Stimulated activated naive CD8-positive, alpha-beta T cell treated with anti-CD3 and anti-CD28 coated beads, Interleukin-15, Interleukin-2, amounts not matched to agents 100 U/mL and 50 U/mL, for 24 hours (primary cell): ENCODE measurements at places on chromosomes 4 and X.

DNA sequence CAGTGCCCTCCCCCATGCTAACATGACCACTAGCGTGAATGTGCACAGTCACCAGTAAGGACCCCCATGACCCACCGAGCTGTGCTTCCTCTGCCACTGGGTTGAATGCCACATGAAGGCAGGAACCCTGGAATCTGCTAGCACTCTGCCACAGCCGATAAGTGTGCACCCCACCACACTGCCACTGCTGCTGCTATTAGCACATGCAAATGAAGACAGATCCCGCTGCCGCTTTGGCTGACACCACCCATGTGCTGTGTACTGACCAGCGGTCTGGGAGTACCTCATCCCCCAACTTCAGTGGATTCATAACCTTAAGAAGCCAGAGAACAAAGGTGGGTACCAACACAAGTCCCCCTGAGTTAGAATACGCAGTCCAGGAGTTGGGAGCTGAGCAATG lies 200.9 kb upstream of the ARHGEF9 start:
- no peak for DNase-seq

DNA sequence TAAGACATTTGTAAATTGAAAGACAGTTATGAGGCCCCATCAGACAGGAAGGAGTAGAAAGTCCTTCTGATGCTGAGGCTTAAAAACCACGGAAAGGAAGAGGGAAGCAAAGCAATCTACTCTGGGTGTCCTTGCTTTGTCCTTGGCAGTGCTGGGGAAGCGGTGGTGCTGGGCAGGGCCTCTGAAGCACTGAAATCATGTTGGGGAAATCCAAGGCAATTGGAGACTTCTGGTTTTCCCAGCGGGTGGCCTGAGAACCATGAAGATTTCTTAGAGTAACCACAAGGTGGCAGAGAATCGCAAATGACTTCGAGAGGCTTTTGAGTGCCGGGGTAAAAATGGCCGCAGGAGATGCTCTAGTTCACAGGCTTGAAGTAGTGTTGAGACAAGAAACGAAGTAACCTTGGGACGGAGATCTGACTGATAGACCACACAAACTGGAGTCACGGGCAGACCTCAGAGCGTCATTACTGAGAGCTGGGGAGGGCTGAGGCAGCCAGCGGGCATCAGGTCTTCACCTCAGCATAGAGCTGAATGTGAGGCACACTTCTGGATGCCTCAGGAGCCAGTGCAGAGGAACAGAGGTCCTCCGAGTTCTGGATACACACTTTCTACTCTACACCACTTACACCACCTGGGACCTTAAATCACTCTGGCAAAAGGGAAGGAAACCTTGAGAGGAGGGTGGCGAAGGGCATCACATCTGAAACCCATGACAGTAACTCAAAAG lies 130.7 kb upstream of the GPRIN3 start:
- DNase-seq: peak; percentile 41

- no peak for DNase-seq
Observed at GRCh38 chrX:28312965-28313364, 274.3 kb upstream of the IL1RAPL1 start.

- no peak for DNase-seq
Observed at GRCh38 chrX:23726191-23726590, 16.9 kb downstream of the ACOT9 start.

GRCh38 chr4:8594097-8595038 lies 1.8 kb downstream of the CPZ start:
- peak; percentile 20 for DNase-seq

GRCh38 chr4:148196164-148196563 lies 246.1 kb downstream of the NR3C2 start:
- no peak for DNase-seq

GRCh38 chrX:1178580-1179057 lies 33.8 kb downstream of the CRLF2 start:
- no peak for DNase-seq

DNA sequence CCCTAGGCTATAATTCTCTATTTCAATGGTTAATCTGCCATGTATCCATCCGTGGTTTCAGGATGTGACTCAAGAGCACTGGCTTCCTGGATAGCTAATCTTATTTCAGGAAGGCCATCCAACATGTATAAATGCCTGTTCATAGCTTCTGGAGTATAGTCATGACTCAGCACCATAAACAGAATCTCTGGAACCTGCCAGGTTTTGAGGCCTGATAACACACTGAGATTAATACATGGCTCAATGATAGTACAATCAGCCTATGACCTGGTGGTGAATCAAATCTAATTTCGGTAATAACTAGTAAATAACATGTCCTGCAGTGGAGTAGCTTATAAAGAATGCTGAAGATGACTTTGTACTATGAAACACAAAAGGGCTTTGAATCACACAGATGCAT lies 5.7 kb upstream of the IL13RA2 start:
- DNase-seq: no peak

- no peak for DNase-seq
Observed at GRCh38 chr4:157072002-157072401, 3.9 kb upstream of the GLRB start.

DNA sequence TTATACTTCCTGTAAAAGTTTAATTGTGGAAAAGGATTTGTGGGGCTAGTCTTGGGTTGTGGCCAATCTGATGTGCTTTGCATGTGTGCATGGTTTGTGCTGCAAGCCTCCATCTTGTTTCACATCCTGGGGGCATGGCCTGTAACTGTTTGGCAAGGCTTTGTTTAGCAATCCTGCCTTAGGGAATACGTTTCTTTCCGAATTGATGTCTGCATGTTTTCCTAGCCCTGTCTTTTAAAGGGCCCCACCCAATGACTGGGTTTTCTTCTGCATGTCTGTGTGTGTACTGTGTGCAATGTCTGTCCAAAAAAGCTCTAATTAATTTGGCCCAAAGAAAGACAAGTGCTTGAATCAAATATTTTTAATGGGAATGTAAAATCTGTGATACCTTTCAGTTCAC lies 74.6 kb upstream of the MID1IP1 start:
- DNase-seq: no peak

DNA sequence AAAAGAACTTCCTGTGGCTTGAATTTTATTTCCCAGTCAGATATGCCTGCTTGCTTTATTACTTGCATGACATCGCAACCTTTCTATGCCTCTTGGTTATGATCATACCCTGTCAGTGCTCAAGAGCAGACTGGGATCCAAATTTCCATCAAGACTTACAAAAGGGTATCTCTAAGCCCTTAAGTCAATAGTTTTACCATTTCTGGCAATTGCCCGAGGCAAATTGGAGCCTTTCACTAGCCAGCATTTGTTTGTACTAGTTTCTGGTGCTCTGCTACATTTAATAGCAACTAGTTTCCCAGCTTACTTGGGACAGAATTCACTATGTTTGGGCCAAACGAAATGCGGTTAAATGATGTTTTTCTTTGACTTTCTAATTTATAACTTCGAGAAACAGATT lies 73.2 kb upstream of the ITM2A start:
- no peak for DNase-seq

DNA sequence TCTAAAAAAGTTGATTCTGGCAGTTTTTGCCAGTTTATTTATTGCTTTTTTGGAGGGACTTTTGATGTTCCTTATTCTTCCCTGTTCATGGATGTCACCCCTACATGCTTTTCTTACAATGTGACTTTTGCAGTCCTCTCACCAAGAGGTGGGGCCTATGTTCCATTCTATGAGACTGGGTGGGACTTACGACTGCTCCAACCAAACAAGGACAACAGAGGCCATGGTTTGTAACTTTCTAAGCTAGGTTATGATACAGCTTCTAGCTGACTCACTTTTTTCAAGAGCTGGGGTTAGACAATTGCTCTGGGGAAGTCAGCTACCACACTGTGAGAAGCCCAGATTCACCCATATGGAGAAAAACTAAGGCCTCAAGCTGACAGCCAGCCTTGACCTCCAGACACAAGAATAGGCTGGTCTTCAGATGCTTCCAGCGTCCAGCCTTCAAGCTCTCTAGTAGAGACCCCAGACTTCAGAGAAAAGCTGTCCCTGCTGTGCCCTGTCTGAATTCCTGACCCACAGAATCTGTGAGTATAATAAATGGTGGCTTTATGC lies 39.5 kb downstream of the ENOPH1 start:
- DNase-seq: no peak

DNA sequence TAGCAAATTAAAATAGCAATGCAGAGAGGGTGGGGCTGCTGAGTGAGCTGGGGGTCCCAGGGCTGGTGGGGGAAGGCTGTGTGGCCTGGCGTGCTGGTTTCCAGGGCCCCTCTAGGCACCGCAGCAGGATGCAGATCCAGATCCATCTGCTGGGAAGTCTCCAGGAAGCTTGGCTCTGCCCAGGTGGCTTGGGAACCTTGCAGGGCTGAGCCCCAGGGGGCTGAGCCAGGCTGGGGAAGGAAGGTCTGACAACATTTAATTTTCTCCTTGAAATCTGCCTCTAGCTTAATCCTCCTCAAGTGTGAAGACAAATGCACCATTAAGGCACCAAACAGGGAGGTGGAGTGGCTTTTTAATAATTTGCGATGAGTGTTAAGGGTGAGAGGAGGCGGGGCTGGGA lies 31.7 kb downstream of the SORCS2 start:
- DNase-seq: no peak

DNA sequence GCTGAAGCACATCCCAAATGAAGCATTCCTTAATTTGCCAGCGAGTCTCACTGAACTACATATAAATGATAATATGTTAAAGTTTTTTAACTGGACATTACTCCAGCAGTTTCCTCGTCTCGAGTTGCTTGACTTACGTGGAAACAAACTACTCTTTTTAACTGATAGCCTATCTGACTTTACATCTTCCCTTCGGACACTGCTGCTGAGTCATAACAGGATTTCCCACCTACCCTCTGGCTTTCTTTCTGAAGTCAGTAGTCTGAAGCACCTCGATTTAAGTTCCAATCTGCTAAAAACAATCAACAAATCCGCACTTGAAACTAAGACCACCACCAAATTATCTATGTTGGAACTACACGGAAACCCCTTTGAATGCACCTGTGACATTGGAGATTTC lies 14.6 kb downstream of the TLR8 start:
- no peak for DNase-seq

GRCh38 chrX:24859211-24859841 lies 156.4 kb downstream of the ARX start:
- no peak for DNase-seq

- no peak for DNase-seq
Observed at GRCh38 chr4:71545168-71545567, 206.3 kb downstream of the SLC4A4 start.

DNA sequence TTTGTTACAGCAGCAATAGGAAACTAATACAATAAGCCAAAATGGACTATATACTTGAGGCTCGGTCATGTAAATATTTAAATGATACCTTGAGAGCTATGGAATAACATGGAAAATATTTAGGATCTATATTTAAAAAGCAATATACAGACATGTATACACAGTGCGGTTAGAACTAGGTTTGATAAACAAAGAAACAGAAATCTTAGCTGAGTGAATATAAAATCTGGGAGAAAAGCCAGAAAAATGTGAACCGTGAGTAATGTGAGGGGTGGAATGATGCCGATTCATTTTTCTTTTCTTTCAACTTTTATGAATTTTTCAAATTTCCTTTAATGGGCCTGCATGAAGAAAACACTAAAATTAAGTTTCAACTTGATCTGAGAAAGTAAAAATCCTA lies 104.1 kb downstream of the ATXN3L start:
- no peak for DNase-seq

DNA sequence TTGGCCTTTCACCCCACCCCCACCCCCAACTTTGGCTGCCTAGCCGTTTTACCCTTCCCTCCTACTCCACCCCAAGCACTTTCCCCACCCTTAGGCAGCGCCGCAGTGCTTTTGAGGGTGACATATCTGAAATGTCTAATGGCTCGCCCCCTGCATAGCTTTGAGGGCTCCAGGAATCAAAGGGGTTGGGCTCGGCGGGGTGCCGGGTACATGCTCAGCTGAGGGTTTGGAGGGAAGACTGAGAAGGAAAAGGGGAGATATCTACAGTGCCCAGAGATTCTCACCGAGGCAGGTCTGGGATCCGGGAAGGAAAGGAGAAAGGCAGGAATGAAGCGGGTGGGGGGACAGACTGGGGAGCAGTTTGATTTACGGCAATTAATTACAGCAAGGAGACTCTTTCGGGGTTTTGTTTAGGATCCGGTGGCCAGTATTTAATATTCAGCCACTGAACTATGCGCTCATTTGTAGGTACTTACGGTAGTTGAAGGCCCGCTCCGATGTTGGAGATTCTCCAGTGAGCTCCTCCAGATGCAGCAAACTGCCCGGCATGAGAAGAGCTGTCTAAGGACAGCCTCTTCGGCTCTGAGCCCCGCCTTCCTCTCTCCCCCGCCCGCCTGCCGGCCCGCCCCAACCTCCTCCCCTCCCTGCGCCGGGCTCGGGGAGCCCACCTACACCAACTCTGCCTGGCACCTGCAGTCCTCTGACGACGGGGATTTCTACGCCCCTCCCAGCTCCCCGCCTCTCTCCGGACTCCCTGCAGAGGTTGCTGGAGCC lies at the start of gene IGSF1:
TSS of gene IGSF1 (minus strand) at position 569 of the 774 bp plus-strand sequence. CDS start 2,632 bp downstream, outside the sequence.
- DNase-seq: no peak
